WTC11 (cell line): ENCODE measurements at places on chromosomes 2 and 18. TPM values are rescaled to one million over a fixed set of nuclear protein-coding genes. Genes with fewer than 3 reads are reported as not detected.

GRCh38 chr2:209471037-209471436, 47.2 kb downstream of the MAP2 start:
- DNase-seq = no peak

- no peak for DNase-seq
These were observed 15.0 kb upstream of the CTAGE1 start for GRCh38 chr18:22432657-22433137.

- DNase-seq = no peak
These were observed 84.2 kb downstream of the LBH start for GRCh38 chr2:30315391-30316063.

DNA sequence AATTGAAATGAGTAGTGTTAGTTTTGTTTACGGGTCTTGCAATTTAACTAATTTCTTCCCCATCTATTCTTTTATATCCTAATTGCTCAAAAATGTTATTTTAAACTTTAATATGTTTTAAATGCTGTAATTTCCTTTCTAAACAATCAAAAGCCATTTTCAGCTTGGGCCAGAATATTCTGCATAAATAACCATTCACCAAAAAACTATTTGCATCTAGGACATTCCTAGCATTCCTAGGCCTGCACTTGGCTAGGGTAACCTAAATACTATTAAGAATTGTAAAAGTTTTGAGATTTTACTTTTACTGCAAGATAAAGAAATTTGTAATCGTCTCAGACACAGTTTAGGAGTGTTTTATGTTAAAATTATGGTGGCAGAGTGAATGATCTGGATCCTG, 7.8 kb upstream of the ETAA1 start:
- no peak for DNase-seq

Gene RIT2
- total RNA-seq = 0.64 to 1.5 TPM (median 1.4 TPM) in 3 replicates

Gene CNTNAP5
- 0.22 to 0.57 TPM (median 0.34 TPM) in 3 replicates for total RNA-seq

- DNase-seq = no peak
These were observed 220.8 kb downstream of the CDH2 start for GRCh38 chr18:27956001-27956640.

DNA sequence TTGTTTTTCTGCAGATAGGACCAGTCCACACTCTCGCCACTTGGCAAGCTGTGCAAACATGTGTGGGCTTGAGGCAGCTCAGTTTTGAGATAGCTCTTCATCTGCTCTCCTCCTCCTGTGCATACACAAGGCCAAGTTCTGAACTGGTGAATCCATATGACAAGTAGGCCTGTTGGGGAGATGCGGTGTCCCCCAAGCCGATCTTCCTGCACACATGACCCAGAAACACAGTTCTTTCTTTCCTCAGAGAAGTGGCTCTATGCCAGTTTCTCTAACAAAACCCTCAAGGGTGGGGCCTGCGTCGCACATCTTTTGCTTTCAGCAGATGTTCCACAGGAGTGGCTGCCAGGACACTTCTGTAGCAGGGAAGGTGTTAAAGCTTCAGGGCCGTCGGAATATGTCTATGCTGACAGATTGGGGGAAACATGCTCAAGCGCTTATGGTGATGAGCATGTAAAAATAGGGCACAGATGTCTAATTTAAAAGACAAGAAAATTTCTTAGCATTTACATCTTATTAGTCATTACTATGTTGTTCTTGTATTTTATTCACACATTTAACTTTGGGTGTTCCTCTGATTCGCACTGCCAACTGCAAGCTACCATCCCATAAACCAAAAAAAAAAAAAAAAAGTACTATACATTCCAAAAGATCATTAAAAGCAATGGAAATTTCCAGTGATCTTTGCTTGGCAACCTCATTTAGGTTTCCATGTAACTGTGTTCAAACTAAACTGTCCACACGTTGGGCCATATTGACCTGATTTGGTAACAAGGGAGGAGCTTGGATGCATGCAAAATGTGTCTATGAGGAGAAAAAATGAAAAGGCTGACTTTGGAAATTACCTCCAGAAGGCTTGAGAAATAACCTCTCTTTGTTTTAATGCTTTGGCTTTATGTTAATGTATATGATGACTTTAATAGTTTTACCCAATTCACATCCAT, 1055.5 kb upstream of the KLHL29 start:
- DNase-seq = no peak

GRCh38 chr2:52964916-52965530, 802.6 kb upstream of the CHAC2 start:
- no peak for DNase-seq

GRCh38 chr2:75641587-75641986, 5.0 kb upstream of the MRPL19 start:
- no peak for DNase-seq

GRCh38 chr2:86370579-86370978, 33.2 kb upstream of the REEP1 start:
- DNase-seq = no peak

DNA sequence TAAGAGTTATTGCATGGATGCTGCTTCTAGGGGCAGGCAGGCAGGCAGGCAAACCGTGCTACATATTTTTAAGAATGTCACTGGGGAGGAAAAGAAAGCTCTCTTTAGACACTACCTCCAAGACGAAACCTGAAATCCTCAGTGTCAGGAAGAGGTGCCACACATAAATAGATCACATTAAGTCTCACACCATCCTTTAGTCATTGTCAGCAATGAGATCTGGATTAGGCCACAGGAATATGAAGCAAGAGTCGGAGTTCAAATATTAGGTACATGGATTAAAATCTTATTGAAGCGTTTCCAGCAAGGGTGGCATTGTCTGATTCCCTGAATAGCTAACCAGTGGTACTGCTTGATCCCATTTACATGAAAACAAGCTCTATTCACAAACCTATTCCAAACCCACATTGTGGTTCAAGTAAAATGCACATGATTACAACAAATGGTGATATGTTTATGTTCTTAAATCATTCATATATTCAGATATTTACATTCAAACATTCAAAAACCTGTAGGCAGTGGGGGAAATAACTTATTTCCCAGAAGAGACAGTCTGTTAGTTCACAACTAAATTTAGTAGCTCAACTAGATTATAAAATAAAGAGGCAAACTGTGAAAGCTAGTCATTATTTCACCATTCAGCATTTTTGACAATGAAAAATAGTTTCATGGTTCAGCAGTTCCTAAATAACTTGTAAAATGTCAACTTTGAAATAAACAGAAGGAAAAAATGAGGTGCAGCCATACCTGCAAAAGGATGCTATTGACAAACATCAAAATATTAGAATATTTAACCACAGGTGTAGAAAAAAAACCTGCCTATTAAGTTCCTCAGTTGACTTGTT, 195.4 kb upstream of the SIX3 start:
- DNase-seq = no peak

Gene CCDC102B
- 3.1 to 5.1 TPM (median 3.2 TPM) in 3 replicates for total RNA-seq

DNA sequence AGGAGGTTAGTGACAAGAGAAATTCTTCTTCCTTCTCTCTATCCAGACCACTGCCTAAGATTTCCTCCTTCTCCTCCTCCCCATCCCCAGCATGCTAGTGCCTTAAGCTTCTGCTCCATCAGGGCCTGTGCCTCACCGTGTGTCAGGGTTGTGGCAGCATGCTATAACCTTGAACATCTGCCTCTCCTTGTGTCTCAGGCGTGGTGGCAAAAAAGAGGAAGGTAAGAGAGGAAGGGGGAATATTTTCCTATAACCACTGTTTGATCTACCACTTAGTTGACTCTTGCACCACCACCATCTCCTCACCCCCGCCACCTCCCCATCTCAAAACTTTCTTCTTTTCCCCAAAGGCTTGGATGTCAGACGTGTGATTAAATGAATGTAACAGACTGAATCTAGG, 38.3 kb upstream of the PEX13 start:
- DNase-seq = no peak

DNA sequence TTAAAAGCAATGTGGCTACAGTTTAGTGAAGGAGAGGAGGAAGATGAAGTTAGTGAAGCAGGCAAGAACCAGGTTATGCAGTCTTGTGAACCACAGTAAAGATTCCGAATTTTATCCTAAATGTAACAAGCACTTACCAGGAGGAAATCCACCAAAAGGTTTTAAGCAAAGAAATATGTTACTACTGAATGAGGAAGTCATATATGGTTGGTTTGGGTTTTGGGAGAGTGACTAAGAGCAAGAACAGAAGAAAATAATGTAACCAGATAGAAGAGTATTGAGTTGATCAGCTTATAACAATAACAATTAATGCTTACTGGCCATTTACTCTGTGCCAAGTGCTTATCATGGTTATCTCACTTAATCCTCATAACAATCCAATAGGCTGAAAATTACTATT, 1.9 kb downstream of the USP37 start:
- no peak for DNase-seq

Gene C2orf74
- total RNA-seq = 8.1 to 13.6 TPM (median 9.8 TPM) in 3 replicates

Gene GNAL
- 22.3 to 26.7 TPM (median 23.9 TPM) in 3 replicates for total RNA-seq

Gene DPP10
- total RNA-seq = 4.0 to 6.0 TPM (median 5.5 TPM) in 3 replicates

DNA sequence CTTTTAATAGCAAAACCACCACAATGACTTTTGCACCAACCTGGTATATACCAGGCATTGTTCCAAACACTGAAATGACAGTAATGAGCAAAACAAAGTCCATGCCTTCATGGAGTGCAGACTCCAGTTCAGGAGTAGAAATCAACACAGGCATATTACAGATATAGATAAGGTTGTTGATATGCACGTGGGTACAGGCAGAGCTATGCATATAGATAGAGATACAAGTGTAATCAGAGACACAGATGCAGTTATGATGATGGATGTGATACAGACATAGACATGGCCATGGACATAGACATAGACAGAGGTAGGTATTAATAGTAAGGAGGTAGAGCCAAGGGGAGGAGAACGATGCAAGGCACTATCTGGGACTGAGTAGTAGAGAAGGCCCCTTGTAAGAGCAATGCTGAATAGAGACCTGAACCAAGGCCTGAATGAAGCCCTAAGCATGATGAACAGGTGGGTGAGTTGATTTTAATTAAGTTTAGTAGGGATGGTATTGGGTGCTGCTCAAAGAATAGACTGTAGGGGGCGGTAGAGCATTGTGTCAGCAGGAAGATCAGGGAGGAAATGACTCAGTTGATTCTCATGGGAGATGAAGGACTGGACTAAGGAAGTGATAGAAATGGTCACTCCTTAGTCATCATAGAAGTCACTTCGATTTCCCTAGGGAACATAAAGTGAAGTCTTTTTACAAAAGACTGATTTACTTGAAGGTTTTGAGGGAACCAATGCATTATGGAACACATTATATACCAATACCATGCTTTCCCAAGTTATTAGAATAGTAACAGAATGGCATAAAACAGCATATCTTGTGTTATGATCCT, 39.4 kb downstream of the CMPK2 start:
- DNase-seq = peak; percentile 23

Gene SERPINB3
- total RNA-seq = 0.11 to 0.22 TPM in 2 of 3 replicates, not detected in the other

DNA sequence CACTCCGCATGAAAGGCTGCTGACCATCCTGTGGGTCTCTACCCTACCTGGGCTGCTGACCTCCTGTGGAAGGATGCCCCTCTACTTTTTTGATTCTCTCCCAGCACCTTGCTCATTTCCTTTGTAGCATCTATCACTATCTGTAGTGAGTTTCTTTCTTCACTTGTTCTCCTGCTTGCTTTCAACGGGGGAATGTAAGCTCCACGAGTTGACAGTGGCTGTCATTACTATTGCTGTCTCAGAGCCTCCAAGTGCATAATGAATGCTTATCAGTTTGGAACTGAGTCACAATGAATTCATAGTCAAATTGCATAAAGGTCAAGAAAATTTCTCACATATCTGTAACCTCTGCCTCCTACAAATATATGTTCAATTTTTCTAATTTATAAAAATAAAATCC, 477.7 kb downstream of the PLCL1 start:
- no peak for DNase-seq

DNA sequence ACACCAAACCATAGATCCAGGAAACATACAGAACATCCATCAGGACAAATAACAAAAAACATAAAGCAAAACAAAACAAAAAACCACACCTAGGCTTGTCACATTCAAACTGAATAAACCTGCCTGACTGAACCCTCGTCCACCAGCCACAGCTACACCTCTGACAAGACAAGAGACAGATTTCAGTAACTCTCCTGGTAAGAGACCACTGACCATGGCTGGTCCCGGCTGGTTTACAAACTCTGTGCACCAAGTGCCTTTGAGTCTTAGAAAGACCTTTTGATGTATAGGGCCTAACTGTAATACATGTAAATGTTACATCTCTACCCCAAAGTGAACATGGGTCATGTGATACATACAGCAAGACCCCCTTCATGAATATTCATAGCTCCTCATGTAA, 4.8 kb upstream of the SLC66A2 start:
- DNase-seq = no peak

GRCh38 chr2:31286961-31287550, 53.1 kb downstream of the EHD3 start:
- DNase-seq = no peak

- DNase-seq = no peak
These were observed 328.3 kb downstream of the LRATD1 start for GRCh38 chr2:14960686-14961324.

- peak; percentile 59 for DNase-seq
These were observed 147.0 kb upstream of the KLHL14 start for GRCh38 chr18:32919799-32920198.

Gene SIX3
- total RNA-seq = 6.2 to 13.2 TPM (median 6.6 TPM) in 3 replicates

DNA sequence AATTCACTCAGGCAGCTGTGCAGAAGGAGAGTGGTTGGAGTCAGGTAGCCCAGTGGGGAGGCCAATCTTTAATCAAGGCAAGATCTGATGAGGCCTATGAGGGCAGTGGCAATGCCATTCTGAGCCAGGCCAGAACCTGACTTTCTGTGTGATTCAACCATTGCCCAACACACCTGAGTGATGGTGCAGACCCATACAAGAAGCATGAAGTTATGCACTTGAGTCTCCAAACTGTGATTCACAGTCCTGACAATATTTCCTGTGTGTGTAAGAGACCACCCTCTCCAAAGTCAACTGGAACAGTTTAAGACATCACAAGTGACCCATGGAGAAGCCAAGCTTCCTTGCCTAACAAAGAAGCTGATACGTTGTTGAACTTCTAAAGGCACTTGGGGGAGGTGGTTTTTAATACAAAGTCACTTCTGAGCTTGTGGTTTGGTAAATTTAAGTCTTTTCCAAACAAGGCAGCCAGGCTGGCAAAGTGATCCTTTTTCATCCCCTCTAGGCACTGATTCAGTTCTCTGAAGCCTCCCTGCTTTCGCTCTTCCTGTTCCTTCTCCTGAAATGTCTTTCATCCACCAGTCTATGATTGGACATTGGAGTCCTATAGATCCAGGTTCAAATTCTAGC, 49.0 kb downstream of the VSNL1 start:
- no peak for DNase-seq
